Left ventricle myocardium inferior (tissue), 1 donor: ENCODE measurements at places on chromosomes 4 and X.

GRCh38 chrX:74187211-74187610 lies 116.8 kb upstream of the ZCCHC13 start:
- no peak for DNase-seq

DNA sequence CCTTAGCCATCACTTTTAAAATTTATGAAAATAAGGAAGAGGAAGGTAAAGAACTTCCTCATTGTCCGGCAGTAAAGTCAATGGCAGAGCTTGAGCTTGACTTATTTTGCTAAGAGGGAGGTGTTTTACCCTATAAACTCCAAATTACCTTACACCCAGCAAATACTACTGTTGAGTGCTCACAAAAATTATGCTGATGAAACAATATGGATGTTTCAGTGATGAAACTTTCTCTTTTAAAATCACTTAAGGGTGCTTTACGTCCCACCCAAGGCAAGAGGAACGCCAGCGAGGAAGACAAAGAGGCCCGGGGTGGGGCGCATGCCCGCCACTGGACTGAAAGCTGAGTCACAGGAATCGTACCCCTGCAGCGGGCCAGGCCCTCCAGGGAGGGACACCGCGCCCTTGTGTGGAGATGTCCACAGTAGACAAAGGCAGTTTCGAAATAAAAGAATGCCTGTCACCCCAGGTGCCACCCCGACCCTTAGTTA lies 560 bp upstream of the TMSB4X start:
- peak; percentile 65 for DNase-seq

DNA sequence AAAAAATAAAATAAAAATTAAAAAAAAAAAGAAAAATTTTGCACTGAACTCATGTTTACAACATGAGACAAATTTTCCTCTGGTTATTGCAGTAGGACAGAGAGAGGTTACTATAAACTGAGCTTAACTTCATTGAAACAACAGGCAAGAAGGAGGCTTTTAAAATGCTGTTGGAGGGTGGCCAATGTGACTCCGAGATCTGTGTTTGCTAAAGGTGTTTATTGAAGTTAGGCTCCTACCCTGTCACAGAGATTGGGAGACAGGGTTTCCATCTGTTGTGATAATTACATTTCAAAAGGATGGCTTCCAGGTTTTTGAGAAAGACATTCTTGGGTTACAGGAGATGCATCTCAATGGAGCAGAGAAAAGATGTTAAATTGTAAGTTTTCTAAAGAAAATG lies 370.5 kb upstream of the HS3ST1 start:
- no peak for DNase-seq

DNA sequence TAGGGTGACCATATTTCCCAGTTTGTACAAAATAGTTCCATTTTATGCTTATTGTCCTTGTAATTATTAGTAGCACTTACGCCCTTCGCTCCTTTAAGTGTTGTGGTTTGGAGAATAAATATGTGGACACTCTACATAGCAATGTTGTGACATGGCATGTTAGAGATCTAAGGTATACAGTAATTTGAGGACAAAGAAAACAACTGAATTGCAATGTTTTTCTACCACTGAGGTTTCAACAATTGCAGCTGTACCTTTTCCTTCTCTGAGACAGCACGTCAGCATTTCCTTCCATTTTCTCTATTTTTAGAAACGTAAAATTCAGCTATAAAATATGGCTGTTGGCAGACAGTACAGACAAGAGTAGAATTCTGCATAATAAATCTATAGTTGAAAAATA lies 323.1 kb downstream of the MAPK10 start:
- DNase-seq = no peak

DNA sequence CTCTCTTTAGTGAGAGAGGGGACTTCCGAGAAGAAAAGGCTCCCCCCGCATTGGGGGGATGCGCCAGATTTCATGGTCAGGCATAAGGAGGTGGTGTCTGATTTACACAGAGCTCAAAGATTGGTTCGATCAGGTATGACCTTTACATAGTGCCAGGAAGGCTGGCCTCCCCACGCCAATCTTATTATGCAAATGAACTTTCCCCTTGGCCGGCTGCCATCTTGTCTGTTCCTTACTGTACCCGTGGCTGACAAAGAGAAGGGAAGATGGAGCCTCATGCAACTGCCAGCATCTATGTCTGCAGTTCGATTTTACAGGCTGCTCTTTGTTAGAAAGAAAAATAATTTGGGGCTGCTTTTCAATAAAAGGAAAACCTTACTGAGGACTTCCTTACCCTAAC lies 197.2 kb downstream of the GPM6A start:
- no peak for DNase-seq
